CD4-positive, alpha-beta T cell treated with Interferon gamma for 1 hour (primary cell): ENCODE measurements at places on chromosomes 16 and 17.

DNA sequence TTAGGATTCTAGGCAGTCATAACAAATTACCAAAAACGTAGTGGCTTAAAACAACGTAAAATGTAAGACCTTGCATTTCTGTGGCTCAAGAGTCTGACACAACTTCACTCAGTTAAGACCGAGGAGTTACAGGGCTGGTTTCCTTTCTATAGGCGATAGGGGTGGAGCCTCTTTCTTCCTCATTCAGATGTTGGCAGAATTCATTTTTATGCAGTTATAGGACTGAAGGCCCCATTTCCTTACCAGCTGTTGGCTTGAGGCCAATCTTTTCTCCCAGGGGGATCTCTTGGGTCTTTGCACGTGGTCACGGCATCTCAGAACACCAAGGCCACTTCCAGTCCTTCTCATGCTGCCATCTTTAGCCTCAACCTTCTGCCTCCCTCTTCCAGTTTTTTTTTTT lies 145.2 kb downstream of the KCNJ2 start:
- DNase-seq: peak; percentile 2

DNA sequence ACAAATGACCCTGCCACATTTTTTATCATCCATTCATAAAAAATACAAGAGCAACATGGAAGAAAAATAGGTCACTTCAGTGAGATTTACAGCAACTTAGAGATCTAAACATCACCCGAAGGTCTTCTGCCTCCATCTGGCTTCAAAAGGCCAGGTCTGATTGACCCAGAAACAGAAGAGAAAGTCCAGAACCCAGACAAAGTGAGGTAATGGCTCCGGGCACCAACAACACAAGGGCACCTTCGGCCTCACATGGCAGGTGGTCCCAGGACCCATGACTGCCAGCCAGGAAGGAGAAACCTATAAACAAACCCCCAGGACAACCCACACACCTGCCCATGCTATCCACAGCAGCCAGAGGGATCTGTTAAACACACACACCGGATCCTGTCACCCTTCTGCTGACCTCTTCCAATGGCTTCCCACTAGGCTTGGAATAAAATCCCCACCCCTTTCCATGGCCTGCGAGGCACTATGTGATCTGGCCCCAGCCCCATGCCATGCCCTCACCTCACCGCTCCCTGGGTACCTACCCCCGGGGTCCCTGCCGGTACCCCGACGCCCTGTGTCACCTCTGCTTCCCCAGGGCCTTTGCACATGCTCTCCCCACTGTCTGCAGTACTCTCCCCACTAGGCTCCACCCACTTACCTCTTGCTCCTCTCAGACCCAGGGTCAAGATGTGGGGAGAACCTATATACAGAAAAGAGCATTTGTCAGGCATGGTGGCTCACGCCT lies 149.1 kb downstream of the ZNF423 start:
- no peak for DNase-seq

DNA sequence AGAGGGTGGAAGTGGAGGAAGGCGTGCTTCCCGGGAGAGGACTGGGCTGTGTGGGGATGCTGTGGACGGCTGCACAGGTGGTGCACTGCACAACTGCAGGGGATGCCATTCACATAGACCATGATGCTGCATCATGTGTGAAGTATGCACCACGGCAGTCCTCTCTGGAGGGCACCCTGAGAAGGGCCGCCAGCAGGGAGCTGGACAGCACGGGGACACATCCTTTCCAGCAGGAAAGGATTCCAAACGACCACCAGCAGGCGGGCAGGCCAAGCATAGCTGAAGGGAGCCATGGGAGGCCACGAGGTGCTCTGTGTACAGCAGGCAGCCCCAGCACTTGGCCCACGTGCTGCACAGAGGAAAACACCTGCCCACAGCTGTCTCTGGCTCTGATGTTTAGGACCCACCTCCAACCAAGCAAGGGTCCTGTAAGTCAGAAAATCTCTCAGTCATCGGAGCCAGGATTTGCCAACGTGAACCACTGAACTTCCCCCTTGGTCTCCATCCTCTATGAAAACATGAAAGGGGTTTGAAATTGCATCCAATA lies 10.1 kb downstream of the ACTG1 start:
- DNase-seq: no peak

DNA sequence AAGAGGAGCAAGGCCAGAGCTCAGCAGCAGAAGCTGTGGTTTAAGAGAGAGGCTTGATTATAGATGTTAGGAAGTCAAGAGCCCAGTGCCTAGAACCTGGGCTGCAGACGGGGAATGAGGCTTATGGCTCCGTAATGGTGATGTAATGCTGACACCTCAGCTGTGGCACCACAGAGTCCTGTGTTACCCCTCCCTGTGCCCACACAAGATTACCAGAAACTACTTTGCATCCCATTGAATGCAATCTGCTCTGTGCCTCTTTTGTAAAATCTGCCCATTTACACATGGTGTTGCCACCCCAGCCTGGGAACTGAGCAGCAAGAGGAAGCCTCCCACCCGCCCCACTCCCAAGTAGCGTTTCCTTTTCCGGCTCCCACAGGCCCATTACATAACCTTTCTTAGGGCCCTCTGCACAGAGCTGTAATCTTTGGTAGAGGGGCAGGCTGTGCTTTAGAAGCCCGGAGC lies 57.0 kb downstream of the PITPNC1 start:
- DNase-seq: peak; percentile 69
